ENCODE measurements at places on chromosomes 2 and 18.

GRCh38 chr2:146227152-146228019 is 1617.4 kb upstream of the ACVR2A start:
- no peak for DNase-seq

DNA sequence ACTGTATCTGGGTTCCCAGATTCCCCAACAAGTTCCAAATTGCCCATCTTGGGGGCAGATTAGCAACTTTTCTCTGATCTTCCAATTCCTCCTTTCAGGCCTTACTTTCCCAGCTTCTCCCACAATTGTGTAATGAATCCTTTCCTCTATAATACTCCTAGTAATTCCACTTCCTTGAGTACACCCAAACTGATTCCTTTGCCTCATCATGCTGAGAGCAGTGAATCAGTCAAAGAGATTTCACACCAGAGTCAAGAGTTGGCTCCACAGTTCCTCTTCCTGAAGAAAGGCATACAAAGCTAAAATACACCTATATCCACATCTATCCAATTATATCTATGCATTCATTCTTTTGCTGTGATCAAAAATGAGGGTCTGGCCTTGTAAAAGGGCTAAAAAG is 28.6 kb upstream of the DAPL1 start:
- no peak for DNase-seq

GRCh38 chr18:11996190-11996754 is 15.0 kb downstream of the IMPA2 start:
- no peak for DNase-seq

- DNase-seq = no peak
Observed at GRCh38 chr2:212923393-212923792, 228.0 kb downstream of the IKZF2 start.

GRCh38 chr2:44778671-44779476 is 162.6 kb upstream of the SIX3 start:
- DNase-seq = no peak

DNA sequence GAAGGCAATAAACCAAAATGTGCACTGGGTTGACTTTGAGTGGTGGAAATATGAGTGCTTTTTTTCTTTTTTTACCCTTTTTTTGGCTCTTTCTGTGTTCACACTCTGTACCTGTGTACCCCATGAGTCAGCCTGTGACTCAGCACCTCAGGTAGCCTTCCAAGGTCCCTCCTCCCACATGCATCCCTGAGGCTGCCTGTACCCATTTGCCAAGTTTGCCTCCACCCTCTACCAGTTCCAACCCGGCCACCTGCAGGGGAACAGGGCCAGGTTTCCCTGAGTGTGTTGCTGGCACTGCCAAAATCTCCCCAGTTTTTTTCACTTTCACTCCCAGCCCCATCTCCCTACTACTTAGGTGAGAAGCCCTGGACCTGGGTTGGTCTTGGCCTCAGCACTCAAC is 14.0 kb downstream of the CXCR1 start:
- DNase-seq = no peak

GRCh38 chr18:32157580-32157979 is 32.3 kb upstream of the MEP1B start:
- DNase-seq = no peak

DNA sequence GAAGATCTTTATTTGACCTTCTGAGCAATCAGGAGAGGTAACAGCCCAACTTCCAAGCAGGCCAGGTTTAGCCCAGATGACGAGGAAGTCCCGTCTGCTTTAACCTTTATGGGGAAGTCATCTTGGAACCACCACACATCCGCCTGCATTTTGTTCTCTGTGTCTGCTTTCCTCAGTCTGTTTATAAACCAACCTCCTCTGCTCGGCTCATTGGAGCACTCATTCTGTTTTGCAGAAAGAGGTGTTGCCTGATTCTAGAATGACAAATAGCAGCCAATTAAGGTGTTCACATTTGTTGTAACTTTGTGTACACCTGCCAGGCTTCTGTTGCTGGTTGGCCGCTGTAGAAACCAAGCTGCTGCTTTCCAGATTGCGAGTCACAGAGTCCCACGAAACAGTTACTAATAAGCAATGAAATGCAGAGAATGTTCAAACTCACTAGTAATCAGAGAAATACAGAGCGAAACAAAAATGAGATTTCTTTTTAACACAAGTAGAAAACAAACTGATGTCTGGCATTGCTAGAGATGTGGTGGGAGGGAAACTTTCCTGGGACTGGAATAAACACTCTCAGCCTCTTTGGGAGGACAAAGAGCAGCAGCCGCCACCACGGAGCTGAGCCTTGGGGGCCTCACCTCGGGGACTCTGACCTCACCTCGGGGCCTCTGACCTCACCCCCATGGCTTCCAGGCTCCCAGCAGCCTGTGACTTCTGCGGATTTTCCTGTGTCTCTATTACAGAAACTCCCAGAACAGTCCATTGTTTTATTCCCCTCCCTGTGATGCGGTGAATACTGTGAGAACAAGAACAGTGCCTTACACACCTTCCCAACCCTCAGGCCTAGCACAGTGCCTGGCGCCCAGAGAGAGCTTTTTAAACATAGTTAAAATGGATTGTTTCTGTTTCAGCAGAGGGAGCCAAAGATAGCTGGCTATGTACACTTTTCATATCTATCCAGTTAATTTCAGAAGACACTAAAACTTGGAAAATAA is 64.0 kb downstream of the MBP start:
- DNase-seq = no peak

- no peak for DNase-seq
Observed at GRCh38 chr2:44686561-44686960, 254.9 kb upstream of the SIX3 start.

DNA sequence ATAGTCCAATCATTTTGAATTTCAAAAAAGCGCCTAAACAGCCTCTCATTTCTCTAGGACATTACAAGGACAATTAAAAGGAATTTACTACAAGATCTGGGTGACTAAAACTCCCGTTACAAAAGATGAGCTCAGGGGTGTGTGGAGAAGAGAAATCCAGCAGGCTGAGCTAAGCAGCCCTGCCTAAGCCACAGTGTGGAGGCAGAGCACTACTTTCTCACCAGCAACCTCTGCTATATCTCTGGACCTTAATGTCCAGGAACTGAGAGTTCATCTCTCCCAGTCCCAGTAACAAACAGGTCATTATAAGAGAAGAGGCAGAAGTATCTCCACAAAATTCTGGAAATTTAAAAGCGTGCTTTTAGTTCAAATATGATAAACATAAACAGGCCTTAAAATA is 18.9 kb upstream of the ANKRD62 start:
- no peak for DNase-seq

- DNase-seq = no peak
Observed at GRCh38 chr2:73904952-73905351, 12.1 kb downstream of the ACTG2 start.

- no peak for DNase-seq
Observed at GRCh38 chr2:240437551-240437860, 2.0 kb downstream of the GPC1 start.

GRCh38 chr2:48932667-48933066 is 177.1 kb upstream of the LHCGR start:
- no peak for DNase-seq

GRCh38 chr2:59005836-59006615 is 764.9 kb upstream of the FANCL start:
- no peak for DNase-seq

GRCh38 chr2:171334171-171334570 is 99.6 kb downstream of the METTL8 start:
- no peak for DNase-seq

DNA sequence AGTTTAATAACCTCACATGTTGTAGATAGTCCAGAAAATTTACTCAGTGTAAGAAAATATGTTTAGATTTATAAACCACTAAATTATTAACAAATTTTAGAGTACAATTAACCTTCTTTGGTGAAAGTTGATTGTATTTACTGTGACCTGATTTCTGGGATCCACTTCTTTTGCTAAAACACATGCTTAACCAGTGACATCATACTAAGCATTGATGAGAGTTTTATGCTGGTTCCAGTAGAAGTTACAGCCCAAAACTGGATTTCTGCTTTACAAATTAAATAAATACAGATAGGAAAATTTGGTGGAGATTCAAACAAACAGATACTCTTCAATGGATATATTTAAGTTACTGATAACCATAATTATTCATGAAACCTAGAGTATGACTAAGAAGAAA is 40.9 kb downstream of the RBBP8 start:
- no peak for DNase-seq

DNA sequence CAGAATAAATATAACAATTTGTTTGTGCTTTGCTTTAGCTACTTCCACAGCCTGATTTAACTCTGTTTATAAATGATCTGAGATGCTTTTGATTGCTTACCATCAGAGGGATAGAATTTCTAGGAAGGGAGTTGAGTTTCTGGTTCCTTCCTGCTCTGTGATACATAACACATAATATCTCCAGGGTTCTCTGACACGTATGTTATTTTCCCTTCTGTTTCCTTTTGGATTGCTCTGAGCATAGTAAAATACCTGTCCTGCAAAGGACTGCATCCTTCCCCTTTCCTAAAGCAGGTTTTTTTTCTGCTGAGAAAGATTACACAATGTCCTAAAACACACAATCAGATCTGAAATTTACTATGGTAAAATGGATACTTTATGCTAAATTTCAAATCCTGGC is 76.1 kb downstream of the CABYR start:
- DNase-seq = no peak

DNA sequence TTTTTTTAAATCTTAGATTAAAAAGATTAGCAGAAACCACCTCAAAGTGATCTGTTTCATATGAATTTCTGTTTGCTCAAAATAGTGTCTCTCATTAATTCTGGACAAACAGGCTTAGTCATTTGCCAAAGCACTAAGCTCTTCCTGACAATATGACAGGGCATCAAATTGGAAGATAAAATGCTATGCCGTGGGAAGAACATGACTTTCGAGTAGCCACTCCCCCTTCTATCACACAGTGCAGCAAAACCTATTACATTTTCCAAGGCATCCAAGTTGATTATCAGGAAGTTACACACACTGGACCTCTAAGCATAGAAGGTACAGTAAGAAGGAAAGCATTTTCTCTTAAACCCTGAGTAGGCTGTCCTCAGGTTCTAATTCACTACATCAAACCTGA is 89.5 kb downstream of the STK39 start:
- DNase-seq = no peak

GRCh38 chr2:96274355-96275056 is 8.5 kb downstream of the CIAO1 start:
- no peak for DNase-seq

GRCh38 chr2:140462990-140463389 is 1667.8 kb downstream of the LRP1B start:
- no peak for DNase-seq

GRCh38 chr2:210620456-210620855 is 64.1 kb downstream of the CPS1 start:
- no peak for DNase-seq

GRCh38 chr2:222050981-222051380 is 247.8 kb downstream of the PAX3 start:
- no peak for DNase-seq

DNA sequence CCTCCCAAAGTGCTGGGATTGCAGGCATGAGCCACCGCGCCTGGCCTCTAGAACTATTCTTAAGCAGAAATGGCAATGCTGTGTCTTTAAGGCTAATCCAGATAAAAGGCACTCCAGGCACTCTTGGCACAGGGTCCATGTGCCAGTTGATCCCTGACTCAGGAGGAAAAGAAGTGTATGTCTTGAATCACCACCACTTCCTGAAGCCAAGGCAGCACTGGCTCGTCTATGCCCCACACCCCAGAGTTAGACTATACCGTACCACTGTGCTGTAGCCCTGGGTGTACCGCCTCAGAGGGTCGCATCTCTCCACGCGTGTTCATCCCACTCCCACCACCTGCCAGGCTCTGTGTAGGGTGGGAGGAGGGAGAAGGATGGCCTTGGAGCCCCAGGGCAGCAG is 9.0 kb downstream of the TNFRSF11A start:
- DNase-seq = no peak

DNA sequence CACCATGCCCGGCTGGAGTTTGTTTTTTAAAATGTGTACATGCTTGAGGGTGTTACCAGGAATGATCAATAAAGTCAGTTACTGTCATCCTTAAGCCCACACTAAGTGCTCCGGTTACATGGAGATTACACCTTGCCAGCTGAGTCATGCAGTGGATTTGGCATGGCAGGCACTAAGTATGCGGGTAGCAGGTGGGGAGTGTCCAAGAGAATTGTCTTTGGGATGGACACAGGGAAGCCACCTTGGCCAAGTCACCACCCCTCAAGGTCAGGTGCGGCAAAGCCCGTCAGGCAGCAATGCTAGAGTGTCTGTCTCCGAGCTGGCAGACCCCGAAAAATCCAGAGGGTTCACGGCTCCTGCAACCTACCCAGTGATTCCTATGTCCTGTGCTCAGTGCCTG is 54.8 kb downstream of the GBX2 start:
- no peak for DNase-seq

DNA sequence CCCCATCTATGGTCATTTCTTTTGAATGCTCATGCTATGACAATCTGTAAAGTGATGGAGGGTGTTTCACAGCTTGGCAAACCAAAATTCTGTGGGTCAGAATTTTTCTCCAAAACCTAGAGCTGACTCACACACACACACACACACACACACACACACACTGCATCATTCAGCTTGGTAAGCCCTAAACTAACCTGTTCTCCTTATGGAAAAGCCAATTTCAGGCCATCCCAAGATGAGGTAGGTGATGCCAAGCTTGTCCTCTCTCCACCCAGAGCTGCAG is 45.0 kb upstream of the NRP2 start:
- no peak for DNase-seq

DNA sequence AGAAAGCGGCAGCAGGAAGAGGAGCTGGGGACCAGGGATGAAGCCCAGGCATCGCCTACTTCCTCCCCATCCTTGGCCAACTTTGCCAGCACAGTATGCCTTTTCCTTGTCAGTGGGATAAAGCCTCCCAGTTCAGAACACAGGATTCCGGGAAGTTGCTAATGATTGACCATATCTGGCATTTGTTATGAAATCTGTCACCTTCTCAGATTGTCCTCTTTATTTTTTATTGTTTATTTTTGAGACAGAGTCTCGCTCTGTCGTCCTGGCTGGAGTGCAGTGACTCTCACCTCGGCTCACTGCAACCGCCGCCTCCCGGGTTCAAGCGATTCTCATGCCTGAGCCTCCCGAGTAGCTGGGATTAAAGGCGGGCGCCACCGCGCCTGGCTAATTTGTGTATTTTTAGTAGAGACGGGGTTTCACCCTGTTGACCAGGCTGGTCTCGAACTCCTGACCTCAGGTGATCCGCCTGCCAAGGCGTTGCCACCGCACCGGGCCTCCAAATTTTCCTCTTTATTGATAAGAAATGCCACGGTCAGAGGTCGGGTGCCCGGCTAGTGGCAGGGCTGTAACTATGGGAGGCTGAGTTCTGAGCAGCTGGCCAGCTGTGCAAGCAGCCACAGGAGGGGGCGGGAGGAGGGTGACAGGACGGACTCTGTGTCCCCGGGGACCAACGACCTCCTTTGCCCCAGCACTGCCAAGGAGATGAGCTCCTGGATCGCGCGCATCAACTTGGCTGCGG is 24.4 kb downstream of the PSD4 start:
- DNase-seq = no peak

GRCh38 chr2:25323042-25323514 is 18.6 kb downstream of the DNMT3A start:
- peak; percentile 65 for DNase-seq

DNA sequence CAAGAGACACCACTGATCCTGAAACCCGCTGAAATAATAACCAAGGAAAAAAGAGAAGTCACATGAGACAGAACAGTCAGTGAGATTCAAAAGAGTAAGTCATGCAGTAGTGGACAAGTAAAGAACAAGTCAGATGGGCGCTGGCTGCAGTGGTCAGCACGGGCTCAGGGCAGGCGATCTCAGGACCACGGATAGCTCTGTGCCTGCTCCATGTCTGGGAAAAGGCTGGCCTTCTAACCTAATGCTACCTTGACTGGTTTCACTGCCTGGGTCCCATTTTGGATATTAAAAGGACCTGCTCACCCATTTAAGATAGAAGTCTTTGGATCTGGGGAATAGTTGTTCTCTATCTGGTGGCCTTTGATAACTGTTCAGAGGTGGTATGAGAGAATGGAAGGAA is 61.7 kb upstream of the LCLAT1 start:
- DNase-seq = no peak
